Stimulated activated CD8-positive, alpha-beta memory T cell treated with anti-CD3 and anti-CD28 coated beads, Interleukin-4, amount 100 ng/mL, for 4 hours (primary cell): ENCODE measurements at places on chromosomes 2 and 18.

- no peak for DNase-seq
These were observed 398.9 kb downstream of the XIRP2 start for GRCh38 chr2:167287212-167287611.

DNA sequence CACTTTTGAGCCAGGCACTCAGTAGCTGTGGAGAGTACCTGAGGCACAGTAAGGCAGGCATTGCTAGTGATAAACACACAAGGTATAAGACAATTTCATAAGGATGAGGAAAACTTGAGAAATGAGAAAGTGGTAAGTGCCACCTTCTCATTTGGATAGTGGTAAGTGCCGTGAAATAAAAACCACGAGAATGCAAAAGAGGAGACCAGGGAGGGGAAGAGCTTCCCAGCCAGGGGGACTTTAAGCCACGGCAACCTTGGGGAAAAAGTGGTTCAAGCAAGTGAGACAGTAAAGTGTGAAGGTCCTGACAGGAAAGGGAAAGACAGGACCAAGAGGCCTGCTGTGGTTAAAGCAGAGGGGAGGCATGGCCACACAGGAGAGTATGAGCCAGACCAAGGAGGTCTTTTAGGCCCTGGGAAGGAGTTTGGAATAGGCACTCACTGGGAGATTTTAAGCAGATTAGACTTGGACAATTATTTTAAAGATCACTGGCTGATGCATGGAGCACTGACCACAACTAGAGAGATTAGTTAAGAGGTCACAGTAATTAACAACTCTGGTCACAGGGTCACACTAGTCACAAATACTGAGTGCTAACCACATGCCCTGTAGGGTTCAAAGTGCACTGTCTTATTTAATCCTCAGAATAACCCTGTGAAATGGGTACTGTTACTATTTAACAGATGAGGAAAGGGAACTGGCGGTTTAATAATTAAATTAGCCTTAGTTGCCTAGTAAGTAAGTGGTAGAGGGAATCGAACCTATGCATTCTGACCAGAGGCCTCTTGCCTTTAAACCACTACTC lies 50.1 kb downstream of the THOC1 start:
- no peak for DNase-seq

- no peak for DNase-seq
These were observed 7.9 kb upstream of the ERMN start for GRCh38 chr2:157333304-157334047.

- no peak for DNase-seq
These were observed 337.5 kb downstream of the GULP1 start for GRCh38 chr2:188628989-188629752.

DNA sequence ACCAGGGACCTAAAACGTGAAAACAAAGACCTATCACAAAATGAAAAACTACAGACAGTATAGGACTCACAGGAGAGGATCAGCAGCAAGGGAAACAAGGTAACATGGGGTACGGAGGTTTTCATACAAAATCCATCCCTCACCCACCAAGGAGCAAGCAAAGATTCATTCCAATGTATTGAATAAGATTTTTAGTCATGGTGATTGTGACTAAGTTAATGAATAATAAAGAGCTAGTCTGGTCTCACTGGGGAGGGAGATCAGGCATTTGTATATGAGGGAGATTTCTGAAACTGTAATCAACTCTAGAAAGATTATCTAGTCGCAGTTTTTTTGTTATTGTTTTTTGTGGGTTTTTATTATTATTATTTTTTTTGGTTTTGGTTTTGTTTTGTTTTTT lies 336.5 kb upstream of the MMADHC start:
- no peak for DNase-seq

GRCh38 chr2:10378189-10378588 lies 69.9 kb downstream of the ODC1 start:
- DNase-seq, result no peak

- DNase-seq, result no peak
These were observed 12.7 kb downstream of the KCTD1 start for GRCh38 chr18:26535630-26536029.

- no peak for DNase-seq
These were observed 23.5 kb upstream of the BIN1 start for GRCh38 chr2:127130421-127130820.

GRCh38 chr2:20939931-20940795 lies 103.7 kb downstream of the APOB start:
- no peak for DNase-seq

DNA sequence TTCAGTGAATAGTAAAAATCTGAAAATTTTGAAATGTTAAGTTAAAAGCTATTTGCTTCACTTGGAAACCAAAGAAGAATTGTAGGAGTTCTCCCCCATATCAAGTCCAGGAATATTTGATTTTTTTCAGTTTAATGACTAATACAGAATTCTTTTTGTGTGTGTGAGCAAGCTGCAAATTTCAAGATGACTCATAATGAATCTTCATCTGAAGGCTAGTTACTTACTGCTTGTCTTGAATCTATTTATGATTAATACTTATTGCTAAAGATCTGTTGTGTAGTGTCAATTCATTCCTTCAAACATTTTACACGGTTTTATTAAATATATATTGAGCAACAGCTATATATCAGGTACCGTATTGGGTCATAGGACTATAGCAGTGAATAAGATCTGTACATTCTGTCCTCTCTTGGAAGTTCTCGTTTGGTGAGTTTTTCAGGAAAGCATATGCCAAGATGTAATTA lies 47.8 kb upstream of the CAVIN2 start:
- DNase-seq, result no peak

- DNase-seq, result no peak
These were observed 17.8 kb upstream of the FAM98A start for GRCh38 chr2:33616873-33617272.

- DNase-seq, result no peak
These were observed 51.9 kb downstream of the SLC16A14 start for GRCh38 chr2:230016844-230017243.

DNA sequence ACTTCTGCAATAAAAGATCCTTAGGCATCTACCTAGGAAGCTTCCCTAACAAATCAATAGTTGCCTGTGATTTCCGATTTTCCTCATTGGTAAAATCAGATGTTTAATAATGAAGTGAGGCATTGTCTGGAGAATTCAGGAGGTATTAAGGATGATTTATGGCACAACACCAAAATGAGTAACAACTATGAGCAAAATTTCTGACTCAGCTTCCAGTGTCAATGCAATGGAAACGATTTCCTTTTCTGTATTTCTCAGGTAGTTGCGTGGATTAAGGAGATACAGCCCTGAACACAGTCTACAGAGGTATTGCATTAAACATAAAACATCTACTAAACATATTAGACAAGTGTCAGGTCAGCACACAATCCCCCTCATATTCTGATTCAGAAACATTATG lies 99.5 kb downstream of the EPB41L3 start:
- no peak for DNase-seq

DNA sequence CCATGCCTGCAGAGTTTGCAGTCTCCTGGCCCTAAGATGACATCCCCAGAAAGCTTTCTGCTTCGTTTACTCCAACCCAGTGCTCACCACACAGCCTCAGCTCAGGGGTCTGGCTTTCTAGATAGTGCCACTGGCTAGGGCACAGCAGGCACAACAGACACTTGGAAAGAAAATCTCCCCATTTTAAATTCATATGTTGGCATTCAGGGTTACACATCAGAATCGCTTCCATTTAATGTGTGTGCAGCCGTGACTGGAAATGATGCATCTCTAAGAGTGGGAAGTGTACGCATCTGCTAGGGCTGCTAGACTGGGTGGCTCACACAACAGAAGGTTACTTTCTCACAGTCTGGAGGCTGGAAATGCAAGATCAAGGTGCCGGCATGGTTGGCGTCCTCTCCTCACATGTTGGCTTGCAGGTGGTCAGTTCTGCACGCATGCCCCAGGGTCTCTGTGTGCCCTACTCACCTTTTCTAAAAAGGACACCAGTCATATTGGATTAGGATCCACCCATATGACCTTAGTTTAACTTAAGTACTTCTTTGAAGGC lies 329.4 kb upstream of the RAB12 start:
- no peak for DNase-seq

GRCh38 chr2:212921061-212921460 lies 230.4 kb downstream of the IKZF2 start:
- no peak for DNase-seq

GRCh38 chr2:196563876-196564275 lies 75.6 kb upstream of the CCDC150 start:
- no peak for DNase-seq

GRCh38 chr2:24907116-24907515 lies 12.9 kb downstream of the ADCY3 start:
- no peak for DNase-seq

DNA sequence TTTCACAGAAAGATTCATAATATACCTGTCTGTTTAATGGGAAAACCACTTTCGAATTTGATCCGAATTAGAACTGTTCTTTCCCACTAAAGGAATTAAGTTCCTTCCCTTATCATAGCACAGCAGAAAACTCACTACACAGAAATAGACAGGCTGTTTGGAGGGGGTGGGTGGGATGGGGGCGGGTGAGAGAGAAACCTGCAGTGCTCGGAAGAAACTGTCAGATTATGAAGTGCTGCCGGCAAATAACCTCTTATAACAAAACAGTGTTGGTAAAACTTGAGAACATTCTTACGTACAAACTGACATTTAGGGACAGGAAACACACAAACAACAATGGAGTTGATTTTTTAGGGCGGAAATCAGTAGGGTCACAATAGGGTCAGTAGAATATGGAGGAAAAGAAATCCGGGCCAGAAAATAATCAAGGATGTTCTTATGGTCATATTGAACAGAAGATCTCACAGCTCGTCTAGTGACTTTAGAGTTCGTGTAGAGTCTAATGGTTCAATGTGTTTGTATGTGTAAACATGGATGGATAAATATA lies 756.0 kb upstream of the LRATD1 start:
- DNase-seq, result no peak

DNA sequence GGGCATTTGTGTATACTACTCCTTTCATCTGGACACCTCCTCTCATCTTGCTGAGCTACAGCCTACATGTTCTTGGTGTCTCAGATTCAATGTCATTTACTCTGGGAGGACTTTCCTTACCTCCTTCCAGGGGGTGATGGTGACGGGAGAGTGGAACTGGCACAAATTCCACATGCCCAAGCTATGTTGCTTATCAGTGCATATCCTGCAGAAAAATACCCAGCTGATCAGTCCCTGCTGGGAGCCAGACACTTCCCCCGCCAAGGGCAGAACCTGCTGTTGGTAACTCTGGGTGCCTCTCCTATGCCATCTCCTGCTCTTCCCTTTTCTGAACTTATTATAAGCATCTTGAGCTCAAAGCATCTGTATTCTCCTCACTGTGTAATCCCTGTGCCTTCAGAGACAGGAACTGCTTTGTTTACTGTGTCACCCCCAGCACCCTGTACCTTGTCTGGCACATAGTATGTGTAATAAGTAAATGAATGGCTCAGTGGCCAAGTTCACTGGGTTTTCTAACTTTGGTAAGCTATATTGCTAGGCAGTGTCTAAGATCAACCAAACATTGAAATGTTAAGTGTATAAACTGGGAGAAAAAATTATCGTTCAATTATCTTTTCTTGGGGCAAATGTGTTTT lies 87.7 kb upstream of the LPIN2 start:
- no peak for DNase-seq

DNA sequence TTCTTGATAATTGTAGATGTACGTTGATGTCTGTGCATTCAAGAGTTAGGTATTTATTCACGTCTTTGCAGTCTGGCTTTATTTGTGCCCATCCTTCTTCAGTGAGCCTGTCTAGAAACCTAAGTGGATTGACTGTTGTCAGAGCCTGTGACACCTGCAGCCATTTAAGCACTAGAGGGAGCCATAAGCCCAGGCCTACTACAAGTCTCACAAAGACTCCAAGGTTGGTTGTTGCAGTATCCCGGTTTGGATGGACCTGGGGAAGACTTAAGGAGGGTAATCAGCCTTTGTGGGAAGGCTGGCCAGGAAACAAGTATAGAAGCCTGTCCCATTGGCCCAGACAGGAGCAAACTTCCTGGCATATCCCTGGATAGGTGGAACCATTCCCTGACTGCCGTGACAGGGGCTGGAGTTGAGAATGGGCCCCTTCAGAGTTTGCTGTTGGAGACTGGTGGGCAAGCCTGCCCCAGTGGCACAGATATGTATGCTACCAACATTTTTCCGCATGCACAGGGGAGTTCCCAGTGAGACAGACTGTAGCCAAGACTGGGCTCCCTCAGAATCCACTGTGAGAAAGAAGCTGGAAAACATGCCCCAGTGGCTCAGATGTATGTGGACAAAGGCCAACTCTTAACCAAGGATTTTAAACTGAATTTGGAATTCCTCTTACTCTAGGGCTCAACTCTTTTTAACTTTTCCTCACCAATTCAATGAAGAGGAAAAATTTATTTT lies 9.3 kb upstream of the LRRC30 start:
- DNase-seq, result no peak

DNA sequence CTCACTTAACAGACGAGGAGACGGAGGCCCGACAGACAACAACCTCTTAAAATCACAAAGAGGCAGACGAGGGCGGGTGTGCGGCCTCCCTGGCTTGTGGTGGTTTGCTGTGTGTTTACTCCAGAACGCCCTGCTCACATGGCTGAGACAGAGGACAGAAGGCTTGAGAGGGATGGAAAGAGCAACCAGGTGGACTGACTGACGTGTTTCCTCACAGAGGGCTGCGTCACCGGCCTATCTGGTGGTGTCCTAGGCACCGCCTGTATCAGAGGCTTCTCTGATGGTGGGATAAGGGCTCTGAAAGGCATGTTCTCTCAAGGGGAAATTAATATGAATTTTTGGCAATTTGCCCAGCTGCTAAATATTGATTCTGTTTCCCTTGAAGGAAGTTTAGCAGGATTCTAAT lies 47.0 kb upstream of the RALBP1 start:
- DNase-seq, result no peak

GRCh38 chr2:49254401-49254800 lies 100.1 kb upstream of the FSHR start:
- DNase-seq, result no peak

DNA sequence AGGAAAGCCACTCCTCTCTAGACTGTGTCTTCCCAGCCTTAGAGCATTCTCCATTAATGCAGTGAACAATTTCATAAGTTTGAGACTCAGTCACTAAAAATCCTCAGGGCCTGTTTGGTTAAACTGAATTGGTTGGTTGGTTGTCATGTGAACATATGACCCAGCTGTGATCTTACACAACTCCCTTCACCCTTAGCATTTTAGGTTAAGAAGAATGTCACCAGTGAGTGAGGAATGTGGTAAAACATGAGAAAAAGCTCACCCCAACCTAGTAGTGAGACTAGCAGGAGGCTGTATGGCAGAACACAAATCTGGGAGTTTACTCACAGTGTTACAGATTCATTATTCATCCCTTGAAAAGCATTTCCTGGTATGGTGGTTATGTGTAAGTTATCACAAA lies 32.4 kb downstream of the LHCGR start:
- DNase-seq, result no peak

DNA sequence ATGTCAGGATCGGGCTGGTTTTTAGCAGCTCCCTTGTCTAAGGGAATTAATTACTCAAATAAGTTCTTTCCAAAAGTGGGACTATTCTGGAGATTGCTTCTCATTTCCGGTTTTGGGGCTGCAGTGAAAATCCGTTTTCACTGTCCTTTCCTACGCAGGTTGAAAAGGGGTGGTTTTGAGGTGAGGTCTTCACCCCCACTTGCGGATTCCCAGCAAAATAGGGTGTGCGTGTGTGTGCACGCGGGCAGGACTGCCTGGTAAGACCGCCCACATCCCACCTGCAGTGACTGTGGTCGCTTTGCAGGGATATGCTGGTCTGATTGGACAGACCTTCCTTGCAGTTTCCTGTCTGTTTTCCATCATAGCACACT lies 472 bp upstream of the PLEKHM3 start:
- peak; percentile 5 for DNase-seq

GRCh38 chr2:118830881-118831280 lies 16.6 kb downstream of the EN1 start:
- no peak for DNase-seq
